Hematopoietic multipotent progenitor cell (in vitro differentiated cells): ENCODE measurements at places on chromosomes 6 and 20. TPM values are rescaled to one million over a fixed set of nuclear protein-coding genes. Genes with fewer than 3 reads are reported as not detected.

LAMA5 gene
- 1.6 TPM for total RNA-seq

GRCh38 chr6:57215260-57215659 lies 6.8 kb downstream of the RAB23 start:
- DNase-seq, result no peak

MAP1LC3A gene
- 5.1 TPM for total RNA-seq

C6orf163 gene
- total RNA-seq, result 0.81 TPM

DNA sequence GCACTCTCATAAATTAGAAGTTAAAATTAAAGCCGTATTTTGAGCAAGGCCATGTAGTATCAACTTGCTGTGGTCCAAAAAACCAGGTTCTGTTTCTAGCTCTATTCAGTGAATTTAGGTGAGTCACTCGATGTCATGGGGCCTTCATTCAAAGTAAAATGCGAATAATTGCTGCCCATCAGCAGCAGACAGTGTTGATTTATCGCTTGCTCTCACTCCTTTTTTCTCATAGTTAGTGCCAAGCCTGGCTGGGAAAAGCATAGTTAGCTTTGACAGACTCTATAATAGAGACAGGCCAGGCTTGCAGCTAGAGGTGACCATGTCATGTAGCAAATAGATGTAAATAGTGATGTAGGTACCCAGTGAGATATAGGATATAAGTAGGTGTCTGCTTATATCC lies 136.0 kb downstream of the EDN1 start:
- no peak for DNase-seq

DNA sequence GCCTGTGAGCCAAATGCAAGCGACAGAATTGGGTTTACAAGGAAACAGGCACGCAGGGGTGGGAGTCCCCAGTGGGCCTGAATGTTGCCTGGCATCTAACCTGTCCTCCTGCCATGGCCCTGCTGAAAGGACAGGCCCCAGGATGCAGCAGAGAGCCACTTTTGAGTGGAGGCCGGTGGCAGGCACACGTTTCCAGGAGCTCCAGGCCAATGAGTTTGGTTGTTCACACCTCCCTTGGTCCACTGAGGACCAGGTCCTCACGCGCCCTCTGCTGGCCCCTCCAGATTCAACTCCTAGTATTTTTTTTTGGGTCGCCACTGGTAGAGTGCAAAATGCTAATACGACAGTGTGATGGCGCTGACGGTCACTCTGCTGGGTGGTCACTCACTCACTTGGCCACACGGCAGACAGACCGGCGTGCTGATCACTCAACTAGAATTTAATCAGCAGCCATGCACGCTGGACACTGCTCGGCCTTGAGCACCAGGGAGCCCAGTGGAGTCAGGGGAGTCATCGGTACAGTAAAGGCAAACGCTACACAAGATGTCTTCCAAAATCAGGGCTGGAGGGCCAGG lies 81.7 kb upstream of the NFATC2 start:
- DNase-seq, result peak; percentile 25

- no peak for DNase-seq
These were observed 8.1 kb upstream of the CCN5 start for GRCh38 chr20:44707018-44707579.

DNA sequence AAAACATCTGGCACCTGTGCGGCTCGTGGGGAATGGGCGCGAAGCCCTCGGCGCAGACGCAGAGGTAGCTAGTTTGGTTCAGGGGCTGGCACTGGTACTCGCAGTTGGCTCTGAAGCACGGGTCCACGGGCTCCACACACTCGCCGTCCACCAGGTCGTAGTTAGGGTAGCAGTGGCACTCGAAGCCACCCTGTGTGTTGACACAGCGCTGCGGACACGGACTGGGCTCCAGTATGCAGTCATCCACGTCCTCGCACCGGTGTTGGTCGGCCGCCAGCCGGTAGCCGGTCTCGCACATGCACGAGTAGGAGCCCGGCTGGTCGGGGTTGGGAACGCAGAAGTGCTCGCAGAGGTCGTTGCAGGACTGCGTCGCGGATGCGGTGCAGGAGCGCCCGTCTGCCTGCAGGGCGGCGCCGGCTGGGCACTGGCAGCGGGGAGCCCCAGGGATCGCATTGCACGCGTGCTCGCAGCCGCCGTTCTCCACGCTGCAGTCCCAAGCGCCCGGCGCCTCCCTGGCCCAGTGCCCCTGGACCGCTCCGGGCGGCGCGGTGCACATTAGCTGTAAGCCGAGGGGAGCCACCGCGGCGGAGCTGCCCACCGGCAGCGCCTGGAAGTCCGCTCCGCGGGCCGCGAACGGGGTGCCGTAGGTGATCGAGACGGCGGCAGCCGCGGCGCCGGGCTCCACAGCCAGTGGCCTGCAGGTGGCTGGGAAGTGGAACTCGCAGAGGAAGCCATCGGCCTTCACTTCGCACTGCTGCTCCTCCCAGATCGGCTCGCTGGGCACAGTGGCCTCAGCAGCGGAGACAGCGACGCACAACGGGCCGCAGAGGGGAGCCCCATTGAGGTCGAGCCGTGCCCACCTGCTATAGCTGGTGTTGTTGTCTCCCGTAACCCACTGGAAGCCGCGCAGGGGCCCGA lies 930 bp downstream of the THBD start:
- DNase-seq, result peak; percentile 64

GINS1 gene
- total RNA-seq, result 3.2 TPM

DNA sequence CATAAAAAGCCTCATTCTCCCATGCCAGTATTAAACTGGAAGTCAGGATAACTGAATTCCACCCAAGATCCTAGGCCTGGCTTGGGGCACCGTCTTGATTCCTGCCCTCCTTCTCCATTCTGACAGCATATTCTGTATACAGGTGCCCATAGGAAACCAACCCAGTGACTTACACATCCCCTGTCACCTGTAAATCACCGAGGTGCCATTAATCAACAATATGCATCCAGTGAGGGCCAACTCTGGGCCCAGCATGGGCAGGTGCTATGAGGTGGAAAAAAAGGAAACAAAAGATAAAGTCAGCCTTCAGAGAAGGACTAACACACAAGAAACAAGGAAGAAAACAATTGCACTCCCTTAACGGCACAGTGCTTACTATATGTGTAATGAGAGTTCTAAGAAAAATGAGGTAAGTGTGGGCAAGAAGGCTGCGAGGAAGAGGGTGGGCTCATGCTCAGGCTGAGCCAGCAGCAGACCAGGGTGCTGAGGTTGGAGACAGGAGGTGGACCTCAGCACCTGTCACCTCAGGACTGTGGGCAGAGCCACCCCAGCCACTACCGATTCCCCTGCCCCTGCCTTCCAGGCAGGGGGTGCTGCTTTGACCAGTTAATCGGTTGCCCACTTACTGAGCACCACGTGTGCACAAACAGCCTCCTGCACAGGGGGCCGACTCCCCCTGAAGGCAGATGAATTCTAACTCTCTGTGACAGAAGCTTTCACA lies 105.9 kb downstream of the TRERF1 start:
- no peak for DNase-seq

NOL7 gene
- total RNA-seq, result 26.9 TPM

GRCh38 chr6:125747589-125748405 lies 1.6 kb upstream of the HEY2 start:
- no peak for DNase-seq
